ENCODE measurements at places on chromosomes 2 and 18.

DNA sequence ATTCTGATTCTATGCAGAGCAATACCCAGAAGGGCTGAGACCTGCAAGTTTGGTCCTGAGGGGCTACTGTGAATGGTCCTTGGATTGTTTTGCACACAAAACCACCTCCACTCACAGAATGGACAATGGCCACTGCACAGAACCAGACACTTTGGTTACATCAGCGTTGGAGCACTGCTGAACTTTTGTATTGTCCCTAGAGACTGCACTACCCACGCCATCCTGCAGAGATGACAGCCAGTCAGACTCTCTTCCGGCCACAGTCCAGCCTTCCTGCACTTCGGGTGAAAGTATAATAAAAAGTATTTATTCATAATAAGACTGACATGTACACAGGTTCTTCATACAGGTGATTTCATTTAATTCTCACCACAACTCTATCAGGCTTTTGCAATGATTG, 35.7 kb downstream of the CELF4 start:
- no peak for DNase-seq

DNA sequence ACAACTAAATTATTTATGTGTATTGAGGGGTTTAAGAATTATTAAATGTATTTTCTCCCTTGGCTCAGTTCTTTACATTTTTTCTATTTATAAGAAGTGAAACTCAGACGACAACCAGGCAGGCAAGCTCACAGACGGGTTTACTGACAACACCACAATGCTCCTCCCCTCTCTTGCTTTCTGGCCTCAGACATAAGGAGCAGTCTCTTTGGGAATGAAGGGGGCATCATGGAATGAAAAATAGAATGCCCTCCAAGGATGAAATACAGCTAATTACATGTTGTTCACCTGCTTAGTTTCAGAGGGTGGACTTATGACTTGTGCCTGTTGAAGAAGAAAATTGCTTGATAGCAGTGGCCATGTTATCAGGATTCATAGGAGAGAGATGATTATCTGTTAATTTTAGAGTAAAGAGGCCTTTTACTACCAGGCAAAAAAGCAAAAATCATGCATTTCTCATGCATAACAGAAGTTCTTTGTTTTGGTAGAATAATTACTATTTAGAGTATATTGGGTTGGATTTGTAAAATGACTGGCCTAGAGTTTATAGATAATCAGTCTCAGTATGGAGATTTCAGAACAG, 172.1 kb upstream of the LRRTM1 start:
- no peak for DNase-seq

- DNase-seq, result no peak
These were observed 5.7 kb upstream of the EFR3B start for GRCh38 chr2:25036221-25036559.

DNA sequence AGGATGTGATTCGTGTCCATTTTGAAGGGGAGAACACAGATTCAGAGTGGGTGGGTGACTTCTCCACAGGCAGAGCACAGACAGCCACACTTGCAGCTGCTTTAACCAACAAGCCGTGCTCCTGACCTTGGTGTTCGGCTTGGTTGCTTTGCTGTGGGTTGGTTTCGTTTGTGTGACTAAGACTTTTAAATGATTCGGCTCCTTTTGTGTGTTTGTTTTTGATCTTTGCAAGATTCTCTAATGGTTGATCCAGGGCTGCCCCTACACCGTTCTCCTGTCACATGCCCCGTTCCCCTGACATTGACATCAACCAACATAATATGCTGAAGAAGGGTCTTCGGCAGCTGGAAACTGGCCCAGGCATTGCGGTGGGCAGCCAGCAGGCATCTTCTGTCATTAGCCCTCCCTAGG, 95.9 kb upstream of the MBOAT2 start:
- no peak for DNase-seq

DNA sequence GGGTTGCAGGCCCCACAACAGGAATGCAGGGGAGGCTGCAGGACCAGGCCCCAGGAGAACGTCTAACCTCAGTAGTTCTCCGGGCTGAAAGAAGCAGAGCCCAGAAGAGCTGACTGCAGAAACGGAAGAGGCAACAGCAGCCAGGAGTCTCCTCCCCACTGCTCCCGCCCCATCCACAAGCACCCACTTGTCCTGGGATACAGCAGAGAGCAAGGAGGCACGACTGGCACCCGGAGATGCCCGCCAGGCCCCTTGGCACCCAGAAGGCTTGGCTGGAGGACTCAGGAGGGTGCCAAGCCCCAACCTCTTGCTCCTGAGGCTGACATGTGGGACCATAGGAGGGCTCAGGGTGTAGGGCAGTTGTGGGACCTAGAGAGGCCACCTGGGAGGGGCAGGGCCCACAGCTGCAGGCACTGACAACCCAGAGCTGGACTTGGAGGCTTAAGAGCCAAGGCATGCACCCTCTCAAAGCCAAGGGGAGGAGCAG, 29.0 kb upstream of the TNS1 start:
- DNase-seq, result no peak

GRCh38 chr2:179985163-179985820, 21.8 kb downstream of the CWC22 start:
- DNase-seq, result no peak

DNA sequence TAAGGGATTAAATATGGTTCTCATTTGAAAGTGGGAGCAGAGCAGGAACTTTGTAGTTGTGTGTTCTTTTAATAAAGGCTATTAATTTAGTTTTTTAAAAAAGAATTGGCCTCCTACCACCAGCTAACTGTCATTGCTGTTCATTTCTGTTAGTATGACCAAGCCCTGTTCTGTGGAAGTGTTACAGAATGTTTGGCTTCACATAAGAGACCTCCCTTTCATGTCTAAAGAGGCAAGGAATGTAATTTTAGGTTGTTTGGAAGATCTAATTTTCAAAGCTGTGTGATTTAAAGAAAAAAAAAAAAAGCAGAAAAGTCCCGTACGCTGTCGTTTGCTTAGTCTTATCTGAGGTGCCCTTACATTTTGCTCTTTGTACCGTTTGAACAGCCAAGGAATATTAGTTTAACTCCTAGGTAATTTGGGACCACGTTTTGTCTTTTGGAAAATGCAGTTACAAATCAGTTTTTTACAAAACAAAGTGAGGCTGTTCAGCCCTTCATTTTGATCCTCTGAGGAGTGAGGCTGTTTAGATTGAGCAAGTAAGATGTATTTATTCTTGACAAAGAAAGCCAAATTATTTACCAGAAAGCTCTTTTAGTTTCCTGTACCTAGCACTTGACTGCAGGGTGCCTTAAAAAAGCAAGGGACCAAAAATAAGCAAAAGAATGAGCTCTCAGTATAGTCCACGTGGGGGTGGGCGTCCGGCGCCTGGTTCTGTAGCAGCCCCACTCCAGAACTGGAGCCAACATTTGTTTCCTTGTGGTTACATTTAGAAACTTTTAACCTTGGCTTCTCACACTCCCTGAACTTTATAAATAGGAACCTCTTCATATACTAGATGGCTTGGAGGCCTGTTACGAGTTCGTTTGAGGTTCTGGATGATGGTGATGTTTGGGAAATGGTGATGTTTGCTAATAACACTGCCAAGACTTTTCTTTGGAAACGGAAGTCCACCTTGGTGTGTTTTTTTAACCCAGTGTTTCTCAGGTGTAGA, 136.2 kb downstream of the FMNL2 start:
- DNase-seq, result no peak

GRCh38 chr2:85680707-85681371, 12.8 kb upstream of the SFTPB start:
- DNase-seq, result no peak

DNA sequence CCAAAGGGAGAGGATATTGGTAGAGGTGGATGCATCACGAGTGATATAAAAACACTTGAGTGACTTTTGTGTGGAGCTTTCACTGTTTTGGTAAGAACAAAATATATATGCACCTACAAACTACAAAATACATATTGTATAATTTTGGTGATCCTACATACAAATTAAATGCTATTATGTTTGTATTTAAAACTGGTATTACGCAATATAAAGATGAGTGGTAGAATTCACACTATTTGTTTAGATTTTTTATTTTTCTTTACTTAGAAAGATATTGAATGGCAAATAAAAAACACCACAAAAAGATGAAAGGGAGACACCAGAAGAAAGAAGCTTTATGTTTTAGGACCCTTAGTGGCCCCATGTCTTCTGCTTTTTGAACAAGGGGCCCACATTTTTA, 770.7 kb upstream of the ID2 start:
- DNase-seq, result no peak

DNA sequence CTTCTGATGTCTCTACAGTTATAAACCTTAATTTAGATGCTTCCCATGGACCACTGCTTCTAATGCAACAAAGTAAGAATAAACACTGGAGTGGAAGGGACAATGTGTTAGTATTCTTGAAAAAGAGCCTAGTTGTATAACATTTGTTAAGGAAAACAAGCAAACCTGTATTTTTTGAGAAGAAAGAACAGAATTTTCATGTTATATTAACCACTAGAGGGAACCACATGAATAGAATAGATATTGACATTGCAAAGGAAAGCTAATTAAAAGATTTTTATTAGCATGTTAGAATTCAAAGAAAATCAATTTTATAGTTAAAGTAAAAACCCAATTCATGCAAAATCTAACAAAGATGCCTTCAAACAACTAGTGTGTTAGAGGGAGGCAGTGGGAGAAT, 151.2 kb upstream of the BARD1 start:
- DNase-seq, result no peak

DNA sequence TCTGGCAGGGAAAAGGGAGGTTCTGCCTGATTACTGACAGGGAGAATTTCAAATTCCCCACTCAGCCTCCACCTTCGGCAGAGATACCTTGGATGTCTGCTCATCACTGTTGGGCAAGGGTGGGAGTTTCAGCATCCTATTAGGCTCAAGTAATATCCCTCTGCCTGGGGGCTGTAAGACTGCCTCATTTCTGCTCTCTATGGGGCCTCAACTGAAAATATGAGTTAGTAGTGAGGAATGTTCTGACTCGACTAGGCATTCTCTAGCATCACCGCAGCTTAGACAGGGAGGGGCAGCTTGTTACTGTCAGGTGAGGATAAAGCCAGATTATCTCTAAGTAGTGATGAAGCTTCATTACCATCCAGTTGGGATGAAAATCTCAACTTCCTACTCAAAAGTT, 87.7 kb upstream of the LRP1B start:
- no peak for DNase-seq

GRCh38 chr2:68516051-68516955, 48.9 kb downstream of the APLF start:
- no peak for DNase-seq

- DNase-seq, result no peak
These were observed 91.1 kb downstream of the RBMS1 start for GRCh38 chr2:160402501-160402900.

GRCh38 chr2:208265371-208265800, 669 bp upstream of the PIKFYVE start:
- DNase-seq, result no peak

DNA sequence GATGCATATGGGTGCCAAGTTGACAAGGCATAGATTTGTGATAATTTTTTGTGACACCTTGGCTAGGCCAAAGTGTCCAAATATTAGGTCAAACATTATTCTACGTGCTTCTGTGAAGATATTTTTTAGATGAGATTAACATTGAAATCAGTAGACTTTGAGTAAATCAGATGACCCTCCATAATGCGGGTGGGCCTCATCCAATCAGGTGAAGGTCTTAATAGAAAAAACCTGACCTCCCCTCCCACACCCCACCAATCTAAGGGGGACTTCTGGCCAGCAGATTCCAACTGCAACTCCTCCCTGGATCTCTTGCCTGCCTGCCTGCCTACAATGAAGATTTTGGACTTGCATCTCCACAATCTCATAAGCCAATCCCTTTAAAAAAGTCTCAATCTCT, 118.8 kb upstream of the LMAN1 start:
- DNase-seq, result no peak

DNA sequence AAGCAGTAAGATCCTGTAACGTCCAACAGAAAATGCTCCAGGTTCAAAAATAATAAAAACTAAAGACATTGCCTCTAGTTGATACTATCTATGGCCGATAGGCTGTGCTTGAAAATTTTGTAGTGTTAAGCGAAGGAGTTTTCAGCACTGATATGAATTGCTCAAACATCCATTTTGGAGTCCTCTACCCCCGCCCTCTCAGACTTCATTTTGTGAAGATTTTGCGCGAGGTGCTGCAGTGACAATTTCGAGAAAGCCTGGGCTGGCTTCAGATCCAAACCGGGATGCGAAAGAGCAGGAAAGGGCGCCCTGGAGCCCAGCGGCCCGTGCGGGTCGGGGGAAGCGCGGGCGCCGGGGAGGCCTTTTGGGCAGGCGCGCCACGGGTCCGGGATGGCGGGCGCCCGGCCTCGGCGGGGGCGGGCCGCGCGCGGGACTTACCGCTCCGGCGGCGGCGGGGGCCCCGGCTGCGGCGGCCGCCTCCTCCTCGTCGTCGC, 1.8 kb downstream of the SP3 start:
- no peak for DNase-seq

DNA sequence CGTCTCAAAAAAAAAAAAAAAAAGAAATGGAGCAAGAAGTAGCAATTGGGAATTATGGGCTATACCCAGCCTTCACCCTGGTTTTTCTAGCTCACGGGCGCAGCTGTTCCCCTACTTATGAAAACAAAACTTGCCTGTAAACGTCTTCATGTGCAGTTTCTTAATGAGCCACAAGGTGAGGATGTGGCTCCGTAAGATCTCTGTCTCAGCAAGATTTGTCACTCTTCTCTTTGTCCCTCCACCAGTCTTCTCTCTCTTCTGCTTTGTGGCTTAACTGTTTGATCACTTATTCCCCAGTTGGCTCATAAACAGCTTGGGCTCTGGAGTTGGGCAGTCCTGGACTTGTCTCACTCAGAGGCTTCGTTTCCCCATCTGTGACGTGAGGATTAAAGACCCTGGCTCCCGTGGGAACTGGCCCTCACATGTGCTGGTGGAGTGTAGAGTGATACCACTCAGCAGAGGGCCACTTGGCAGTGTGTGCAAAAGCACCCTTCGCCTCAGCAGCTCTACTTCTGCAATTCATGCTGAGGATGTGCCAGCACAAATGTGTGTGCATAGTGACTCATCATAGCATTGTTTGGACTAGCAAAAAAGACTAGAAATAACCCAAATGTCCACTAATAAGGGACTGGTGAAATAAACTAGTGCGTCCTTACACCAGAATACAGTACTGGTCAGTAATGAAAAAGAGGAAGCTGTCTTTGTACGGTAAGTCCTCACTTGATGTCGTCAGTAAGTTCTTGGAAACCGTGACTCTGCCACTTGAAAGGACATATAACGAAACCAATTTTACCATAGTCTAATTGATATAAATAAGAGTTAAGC, 8.7 kb downstream of the CEP68 start:
- peak; percentile 81 for DNase-seq

DNA sequence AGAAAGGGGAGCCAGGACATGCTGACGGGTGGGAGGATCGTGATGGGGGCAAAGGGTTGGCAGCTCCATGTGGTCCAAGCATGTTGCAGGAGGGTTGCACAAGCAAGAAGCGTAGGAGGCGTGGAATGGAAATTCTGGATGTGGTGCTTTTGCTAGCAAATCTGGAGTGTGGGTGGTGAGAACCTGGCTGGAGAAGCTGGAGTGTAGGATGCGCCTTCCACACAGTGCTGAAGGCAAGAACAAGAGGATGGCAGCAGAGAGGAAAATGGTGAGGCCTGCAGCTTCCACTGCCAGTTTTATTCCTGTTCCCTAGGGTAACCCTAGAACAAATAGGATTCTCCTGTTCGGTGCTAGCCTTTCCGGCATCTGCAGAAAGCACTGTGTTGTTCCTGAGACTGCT, 22.4 kb downstream of the CREG2 start:
- no peak for DNase-seq

GRCh38 chr2:96859681-96860064, 1.9 kb upstream of the ANKRD39 start:
- DNase-seq, result no peak

- DNase-seq, result no peak
These were observed 25.4 kb downstream of the SOCS6 start for GRCh38 chr18:70314151-70314782.

- no peak for DNase-seq
These were observed 39.4 kb downstream of the BMP10 start for GRCh38 chr2:68831686-68832232.

GRCh38 chr2:166154685-166155338, 27.0 kb upstream of the SCN1A start:
- no peak for DNase-seq

All from Right ventricle myocardium inferior (tissue), 1 donor.